ENCODE measurements at places on chromosomes 12 and 14. TPM values are rescaled to one million over a fixed set of nuclear protein-coding genes. Genes with fewer than 3 reads are reported as not detected.

CYP27B1 gene
- 0.56 TPM for total RNA-seq

ASIC1 gene
- total RNA-seq: 1.6 TPM

GATC gene
- total RNA-seq: 15.6 TPM

SPIC gene
- not detected for total RNA-seq

ARL1 gene
- total RNA-seq: 126 TPM

CLEC2A gene
- total RNA-seq: not detected

KRT4 gene
- total RNA-seq: under 0.01 TPM

P3H3 gene
- total RNA-seq: 27.8 TPM

ADCY6 gene
- 18.1 TPM for total RNA-seq

TSHR gene
- not detected for total RNA-seq

DNA sequence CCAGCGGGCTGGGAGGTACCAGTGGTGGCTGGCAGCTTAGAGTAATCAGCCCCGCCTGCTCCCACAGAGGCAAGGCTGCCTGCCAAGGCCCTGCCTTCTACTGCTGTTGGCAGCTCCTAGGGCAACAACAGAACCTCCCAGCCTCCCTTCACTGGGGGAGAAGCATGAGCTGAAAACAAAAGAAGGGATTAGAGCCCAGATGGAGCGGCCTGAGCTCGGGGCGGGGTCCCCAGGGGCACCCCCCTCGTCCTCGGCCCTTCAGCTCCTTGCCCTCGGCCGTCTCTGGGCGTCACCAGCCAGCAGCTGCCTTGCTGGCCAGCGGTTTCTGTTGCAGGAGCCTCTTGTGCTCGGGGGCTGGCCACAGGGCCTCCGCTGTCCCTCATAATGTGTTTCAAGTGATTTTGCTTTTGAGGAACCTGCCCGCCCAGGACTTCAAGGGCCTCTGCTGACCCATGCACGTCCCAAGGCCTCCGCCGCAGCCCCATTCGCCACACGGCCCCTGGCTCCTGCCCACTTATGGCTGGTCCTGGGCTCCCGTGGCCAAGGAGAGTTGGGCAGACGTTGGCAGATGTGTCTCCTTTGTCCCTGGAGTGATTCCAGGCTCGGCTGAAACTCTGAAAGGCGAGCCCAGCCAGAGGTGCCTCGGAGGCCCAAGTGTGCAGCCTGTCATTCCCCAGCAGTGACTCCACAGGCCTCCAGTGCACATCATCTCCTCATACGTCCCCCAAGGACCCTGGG is 49.7 kb downstream of the PSMA6 start:
- peak; percentile 72 for DNase-seq

- DNase-seq: no peak
These were observed 42.0 kb upstream of the CHST11 start for GRCh38 chr12:104414581-104415341.

- DNase-seq: peak; percentile 39
These were observed 60.9 kb upstream of the OR4E1 start for GRCh38 chr14:21734457-21735074.

DNA sequence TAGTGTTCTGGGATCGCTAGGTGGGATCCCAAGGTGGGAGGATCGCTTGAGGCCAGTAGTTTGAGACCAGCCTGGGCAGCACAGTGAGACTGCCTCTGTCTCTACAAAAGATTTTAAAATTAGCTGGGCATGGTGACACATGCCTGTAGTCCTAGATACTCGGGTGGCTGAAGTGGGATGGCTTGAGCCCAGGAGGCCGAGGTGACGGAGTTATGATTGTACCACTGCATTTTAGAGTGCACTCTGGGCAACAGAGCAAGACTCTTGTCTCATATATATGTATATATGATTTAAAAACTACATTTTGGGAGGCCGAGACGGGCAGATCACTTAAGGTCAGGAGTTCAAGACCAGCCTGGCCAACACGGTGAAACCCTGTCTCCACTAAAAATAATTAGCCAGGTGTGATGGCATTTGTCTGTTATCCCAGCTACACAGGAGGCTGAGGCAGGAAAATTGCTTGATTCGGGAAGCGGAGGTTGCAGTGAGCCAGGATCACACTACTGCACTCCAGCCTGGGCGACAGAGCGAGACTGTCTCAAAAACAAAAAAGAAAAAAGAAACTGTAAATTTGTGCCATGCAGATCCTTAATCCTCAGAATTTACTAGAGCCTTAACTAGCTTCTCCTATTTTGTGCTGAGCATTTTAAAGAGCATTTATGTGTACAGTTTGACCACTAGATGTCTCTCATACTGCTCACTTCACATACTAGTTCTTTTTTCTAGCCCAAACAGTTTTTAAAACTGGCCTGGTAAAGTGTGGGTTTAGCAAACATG is 114.8 kb downstream of the MON2 start:
- peak; percentile 73 for DNase-seq

DNA sequence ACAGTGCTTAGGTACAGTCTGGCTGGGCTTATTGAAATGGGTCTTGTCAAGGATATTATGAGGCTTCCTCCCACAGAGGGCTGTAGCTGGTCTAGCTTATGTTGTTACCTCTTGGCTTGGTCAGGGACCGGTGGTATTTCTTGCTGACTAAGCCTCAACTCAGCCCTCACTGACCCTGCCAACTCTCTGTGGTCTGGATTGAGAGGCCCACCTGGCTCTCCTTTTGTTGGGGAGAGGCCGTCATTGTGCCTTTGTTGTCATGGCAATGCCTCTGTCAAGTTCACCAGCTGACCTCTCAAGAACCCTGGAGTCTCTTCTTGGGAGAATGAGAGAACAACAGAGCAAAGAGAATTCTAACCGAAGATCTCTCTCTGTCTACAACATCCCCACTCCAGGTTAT is 245.6 kb upstream of the NPAS3 start:
- peak; percentile 35 for DNase-seq

DNA sequence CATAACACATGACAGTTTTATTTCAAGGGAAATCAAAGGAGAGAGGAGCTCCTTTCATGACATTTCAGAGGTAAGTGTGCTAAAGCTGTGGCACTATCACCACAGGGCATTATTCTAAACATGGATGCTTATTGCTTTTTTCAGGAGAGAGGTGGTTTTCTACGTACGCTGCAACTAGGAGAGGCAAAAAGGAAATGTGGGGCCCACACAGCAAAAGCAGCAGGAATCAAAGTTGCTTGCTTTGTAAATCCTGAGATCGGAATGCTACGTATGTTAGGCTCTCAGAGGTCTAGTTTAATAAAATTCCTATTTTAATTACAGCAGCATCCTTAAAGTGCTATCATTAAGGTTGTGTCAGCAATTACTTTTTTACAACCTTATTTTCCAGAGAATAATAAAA is 55.0 kb upstream of the GRIP1 start:
- DNase-seq: no peak

- no peak for DNase-seq
These were observed 21.4 kb upstream of the CKAP4 start for GRCh38 chr12:106269150-106269771.

DNA sequence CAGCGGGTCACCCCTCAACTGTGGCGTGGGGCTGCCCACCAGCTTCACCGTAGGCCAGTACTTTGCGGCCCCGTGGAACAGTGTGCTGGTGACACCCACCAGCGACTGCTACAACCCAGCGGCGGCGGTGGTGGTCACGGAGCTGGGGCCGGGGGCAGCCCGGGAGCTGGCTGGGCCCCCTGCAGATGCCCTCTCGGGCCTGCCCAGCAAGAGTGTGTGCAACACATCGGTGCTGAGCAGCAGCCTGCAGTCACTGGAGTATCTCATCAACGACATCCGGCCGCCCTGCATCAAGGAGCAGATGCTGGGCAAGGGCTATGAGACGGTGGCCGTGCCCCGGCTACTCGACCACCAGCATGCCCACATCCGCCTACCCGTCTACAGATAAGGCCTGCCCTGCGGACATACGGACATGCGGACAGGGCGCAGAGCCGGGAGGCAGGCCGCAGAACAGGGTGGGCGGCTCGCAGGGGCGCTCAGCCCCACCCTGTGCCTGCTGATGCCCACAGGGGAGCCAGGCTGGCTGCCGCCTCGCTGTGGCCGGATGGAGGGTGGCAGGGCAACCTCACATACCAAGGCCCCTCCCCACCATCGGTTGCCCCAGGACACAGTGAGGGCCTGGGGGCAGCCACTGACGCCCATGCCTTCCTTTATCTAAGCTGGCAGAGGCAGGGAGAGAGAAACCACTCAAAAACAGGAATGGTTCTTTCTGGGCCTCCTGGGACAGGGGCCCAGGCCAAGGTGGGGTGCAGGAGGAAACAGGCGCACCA is 55.5 kb downstream of the FAM222A start:
- no peak for DNase-seq

- DNase-seq: no peak
These were observed 135.7 kb downstream of the SCARB1 start for GRCh38 chr12:124727922-124728321.

DNA sequence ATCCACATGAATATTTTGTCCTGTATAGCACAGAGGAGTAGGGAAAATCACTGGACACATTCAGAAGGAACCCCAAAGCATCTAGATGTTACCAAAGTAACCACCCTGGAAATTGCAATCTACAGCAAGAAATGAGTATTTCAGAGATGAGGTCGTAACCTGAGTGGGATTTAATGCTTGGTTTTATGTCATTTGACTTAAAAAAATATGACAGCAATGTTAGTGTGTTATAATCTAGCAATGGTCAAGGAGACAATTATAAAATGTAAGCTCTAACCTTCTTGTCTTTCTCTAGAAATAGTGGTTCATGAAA is 256.6 kb downstream of the NAV3 start:
- DNase-seq: peak; percentile 19

DNA sequence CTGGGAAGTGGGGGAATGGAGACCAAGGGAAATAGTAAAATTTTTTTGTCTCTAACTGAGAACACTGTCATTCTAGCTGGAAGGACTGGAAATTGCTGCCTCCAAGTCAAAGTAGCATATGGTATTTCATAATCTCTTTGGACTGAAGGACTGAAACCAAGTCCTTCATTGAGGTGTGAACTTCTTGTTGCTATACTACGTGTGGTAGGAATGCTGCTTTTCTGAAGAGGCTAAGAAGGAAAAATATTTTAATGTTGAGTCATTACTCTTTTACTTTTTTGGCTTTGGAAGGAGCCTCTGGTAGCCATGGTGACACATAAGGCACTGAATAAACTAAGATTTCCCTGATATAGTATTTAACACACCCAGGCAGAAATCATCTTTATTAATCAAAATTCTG is 465.4 kb downstream of the NPAS3 start:
- peak; percentile 10 for DNase-seq

- DNase-seq: no peak
These were observed 33.6 kb downstream of the OR10P1 start for GRCh38 chr12:55670276-55670675.

GRCh38 chr14:97712471-97712870 is 915.3 kb downstream of the VRK1 start:
- no peak for DNase-seq

- DNase-seq: peak; percentile 38
These were observed 84.6 kb upstream of the NAV3 start for GRCh38 chr12:77746096-77746495.

GRCh38 chr14:57575482-57575881 is 81.8 kb upstream of the CCDC198 start:
- no peak for DNase-seq

DNA sequence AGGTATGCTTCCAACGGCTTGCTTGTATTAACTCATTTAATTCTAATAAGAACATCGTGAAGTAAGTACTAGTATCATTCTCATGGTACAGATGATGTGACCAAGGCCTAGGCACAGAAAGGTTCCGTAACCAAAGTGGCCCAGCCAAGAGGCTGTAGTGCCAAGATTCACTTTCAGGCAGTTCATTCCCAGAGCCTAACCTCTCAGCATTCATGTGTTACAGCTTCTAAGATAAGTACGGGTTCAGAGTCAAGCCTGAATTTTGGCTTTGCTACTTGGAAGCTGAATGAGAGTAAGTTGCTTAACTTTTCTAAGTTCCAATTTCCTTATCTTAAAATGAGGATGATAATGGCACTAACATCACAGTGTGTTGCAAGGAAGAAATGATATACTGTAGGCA is 379.9 kb downstream of the AEBP2 start:
- DNase-seq: no peak

DNA sequence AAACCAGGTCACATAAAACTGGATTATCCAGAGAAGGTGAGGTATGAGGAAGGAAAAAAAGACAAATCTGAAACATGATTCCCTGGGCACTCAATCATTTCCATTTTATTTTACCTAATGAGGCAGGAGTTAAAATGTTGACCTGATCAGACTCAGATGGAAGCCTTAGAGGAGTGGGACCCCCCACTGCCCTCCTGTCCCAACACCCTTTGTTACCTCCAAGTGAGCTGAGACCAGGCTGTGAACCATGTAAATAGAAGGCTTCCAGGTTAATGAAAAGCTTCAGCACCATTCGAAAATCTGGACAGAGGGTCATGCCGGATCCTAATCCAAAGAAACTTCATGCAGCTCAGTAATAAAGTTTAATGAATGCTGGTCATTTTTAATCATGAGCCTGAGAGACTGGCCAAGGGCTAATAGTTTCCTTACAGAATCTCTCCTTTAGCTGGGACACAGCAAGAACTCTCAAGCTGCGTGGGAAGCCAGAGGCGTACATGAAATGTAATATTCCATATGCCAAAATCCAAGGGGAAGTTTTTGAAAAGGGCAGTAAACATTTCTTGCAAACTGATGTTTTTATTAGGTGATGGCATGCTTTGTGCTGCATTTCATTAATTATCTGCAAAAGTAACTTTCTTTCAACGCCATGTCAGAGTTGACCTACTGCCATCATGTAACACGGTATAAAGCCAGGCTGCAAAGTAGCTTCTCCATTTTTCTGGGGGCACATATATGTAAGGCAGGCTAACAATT is 183.0 kb downstream of the PAX9 start:
- DNase-seq: no peak

DNA sequence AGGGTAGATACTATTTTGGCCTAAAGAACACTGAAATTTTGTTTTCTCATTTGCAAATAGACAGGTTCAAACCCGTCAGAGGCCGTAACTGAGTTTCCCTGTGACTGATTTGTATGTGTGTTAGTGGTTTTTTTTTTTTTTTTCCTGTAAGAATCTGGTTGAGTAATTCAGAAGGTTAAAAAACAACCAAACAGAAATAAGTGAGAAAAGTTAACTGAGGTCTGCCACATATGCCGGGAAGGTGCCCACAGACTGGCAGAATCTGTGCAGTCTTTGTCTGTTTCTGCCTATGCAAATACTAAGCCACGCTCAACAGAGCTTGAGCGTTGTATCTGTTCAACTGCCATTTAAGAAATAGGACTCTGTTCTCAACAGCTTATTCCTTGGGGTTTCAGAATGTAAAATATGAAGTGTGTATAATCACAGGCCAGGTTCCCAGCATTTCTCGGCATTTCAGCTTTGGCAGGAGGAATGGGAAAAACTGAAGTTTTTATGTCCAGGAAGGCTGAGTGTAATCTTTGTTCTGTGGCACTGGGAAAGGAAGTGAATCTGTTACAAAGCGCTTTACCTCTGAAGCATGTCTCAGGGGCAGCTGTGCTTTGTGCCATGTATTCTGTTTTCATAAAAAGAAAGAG is 181.9 kb downstream of the PRKCH start:
- peak; percentile 33 for DNase-seq

- DNase-seq: peak; percentile 84
These were observed 15.2 kb upstream of the CLIP1 start for GRCh38 chr12:122437656-122438121.

GRCh38 chr14:28382444-28383190 is 384.0 kb upstream of the FOXG1 start:
- DNase-seq: no peak
